ENCODE measurements at places on chromosomes 5 and 9. TPM values are rescaled to one million over a fixed set of nuclear protein-coding genes. Genes with fewer than 3 reads are reported as not detected.

- peak within 1 kb of the TSS; percentile 55 for H3K4me3 ChIP-seq
- no peaks in the 10 kb centered on the region for H3K4me1 ChIP-seq
- no peak within 1 kb of the TSS for H3K27ac ChIP-seq
- DNase-seq, result peak; percentile 67
- no peaks in the 10 kb centered on the region for H3K36me3 ChIP-seq
Observed at GRCh38 chr9:134641173-134641989, at the start of gene COL5A1. Gene COL5A1, plus strand, starts transcription at chr9:134641803. Its CDS starts 385 bp downstream, at chr9:134642188.

- DNase-seq, result no peak
- H3K27me3 ChIP-seq, result peaks cover 10% of the 10 kb centered on the region
- peaks cover 5% of the 10 kb centered on the region for H3K4me1 ChIP-seq
- H3K27ac ChIP-seq, result no peak overlapping the region
Observed at GRCh38 chr5:111228520-111229220, 4.5 kb downstream of the CAMK4 start.

- DNase-seq, result no peak
- no peak overlapping the region for H3K27ac ChIP-seq
- no peaks in the 10 kb centered on the region for H3K36me3 ChIP-seq
- no peaks in the 10 kb centered on the region for H3K4me1 ChIP-seq
- H3K27me3 ChIP-seq, result no peaks in the 10 kb centered on the region
Observed at GRCh38 chr9:114947058-114947457, 16.7 kb upstream of the TNFSF8 start.

The CRHBP gene
- polyA plus RNA-seq, result 0.61 TPM

DNA sequence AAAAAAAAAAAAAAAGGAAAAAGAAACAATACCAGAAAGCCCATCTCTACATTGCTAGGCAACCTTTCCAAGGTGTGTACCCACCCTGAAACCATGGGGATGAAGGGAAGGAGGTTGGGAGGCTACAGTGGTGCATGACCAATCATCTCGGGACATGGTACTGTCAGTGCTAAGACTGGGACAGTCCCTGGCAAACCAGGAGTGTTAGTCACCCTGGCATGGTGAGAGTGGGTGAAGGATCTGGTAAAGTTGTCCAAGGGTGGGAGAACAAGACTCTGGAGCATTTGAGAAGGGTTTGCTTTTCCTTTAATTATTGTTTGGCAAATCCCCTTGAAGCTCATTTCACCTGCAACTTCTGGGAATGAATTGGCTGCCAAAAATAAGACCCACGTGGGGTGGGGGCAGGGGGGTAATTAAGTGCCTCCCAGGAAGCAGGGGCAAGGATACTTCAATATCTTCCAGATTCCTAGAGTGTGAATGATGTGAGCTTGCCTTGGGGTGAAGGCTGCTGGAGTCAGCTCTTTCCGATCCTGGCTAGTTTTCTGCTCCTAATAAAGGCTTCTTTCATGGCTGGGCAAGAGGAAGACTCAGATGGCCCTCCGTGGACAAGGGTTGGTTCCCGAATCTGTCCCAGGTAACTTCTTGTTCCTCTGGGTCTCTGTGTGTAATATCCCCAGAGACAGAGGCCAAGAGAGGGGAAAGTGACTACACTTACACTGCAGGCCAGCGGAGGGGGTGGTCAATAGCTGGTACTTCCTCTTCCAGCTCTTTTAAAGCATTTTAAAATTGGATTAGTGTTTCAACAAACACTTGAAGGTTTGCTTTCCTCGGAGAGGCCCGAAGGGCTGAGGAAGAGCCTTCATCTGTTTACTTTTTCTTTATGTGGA lies 61.6 kb upstream of the SPRY4 start:
- H3K4me1 ChIP-seq, result no peaks in the 10 kb centered on the region
- no peak for DNase-seq
- H3K4me3 ChIP-seq, result no peak overlapping the region
- H3K36me3 ChIP-seq, result no peaks in the 10 kb centered on the region
- H3K27ac ChIP-seq, result no peak overlapping the region
- no peaks in the 10 kb centered on the region for H3K27me3 ChIP-seq

GRCh38 chr5:80068775-80069174 lies 33.6 kb downstream of the THBS4 start:
- H3K4me1 ChIP-seq, result no peaks in the 10 kb centered on the region
- no peak for DNase-seq
- H3K27ac ChIP-seq, result no peak overlapping the region
- H3K36me3 ChIP-seq, result no peaks in the 10 kb centered on the region

GRCh38 chr5:997711-998110 lies 10.9 kb upstream of the NKD2 start:
- no peak overlapping the region for H3K4me3 ChIP-seq
- no peaks in the 10 kb centered on the region for H3K4me1 ChIP-seq
- no peak overlapping the region for H3K27ac ChIP-seq
- no peaks in the 10 kb centered on the region for H3K36me3 ChIP-seq
- H3K27me3 ChIP-seq, result no peaks in the 10 kb centered on the region
